ENCODE measurements at places on chromosomes 3 and 15.

DNA sequence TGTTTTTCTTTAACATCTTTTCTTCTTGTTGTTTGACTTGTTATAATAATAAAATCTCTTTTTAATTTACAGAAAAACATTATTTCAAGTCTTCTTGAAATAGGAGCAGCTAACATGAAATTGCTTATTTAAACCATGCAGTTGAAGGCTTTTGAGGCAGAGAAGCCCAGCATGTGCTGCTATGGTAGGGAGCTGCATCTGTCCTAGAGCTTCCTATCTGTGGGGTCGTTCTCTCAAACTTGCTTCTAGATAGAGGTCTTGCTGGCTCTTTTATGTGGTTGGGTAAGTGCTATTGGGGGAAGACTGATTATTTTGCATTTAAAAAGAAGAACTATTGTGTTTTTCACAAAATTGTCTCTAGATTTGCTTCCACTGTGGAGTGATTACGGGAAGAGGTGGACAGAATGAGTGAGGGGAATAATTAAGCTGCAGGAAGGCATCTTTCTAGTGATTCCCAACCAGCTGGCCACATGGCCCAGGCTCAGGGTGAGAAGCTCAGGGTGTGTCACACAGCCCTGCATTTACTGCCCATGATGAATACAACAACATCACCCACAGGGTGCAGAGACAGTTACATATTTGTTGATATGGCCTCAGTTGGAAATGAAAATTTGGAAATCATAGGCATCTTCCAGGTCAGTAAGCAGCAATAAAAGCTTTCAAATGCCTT lies 98.7 kb downstream of the CHST2 start:
- no peak for DNase-seq

GRCh38 chr3:5675319-5675718 lies 487.8 kb downstream of the EDEM1 start:
- no peak for DNase-seq

DNA sequence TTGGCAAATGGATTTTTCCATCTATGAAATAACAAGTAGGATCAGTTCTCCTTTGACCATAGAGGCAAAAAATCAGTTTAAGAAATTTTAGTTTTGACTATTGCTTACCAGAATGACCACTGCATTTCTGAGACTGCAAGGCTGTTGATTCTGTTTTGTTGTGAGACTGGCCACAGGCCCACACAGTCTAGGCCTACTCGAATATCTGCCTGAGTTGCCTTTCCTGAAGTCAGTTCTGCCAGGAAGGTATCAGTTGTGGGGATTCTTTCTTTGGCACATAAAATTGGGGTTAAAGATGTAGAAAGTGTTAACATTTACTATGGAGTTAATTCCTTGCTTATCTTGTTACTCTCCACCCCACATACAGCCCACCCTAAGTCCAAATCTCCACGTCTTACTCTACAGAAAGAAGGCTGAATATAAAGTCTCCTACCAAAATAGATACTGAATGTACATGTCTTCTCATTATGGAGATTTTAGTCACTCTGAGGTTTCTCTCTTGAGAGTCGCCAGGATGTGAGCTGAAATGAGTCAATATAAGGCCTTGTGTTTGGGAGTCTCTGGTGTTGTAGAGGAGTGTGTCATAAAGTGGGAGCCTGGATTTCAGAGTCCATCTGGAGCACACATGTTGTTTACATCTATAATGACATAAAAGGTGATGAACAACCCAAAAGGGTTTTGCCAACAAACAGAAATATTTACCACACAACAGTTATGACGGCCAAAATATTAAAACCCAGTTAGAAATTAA lies 45.0 kb upstream of the WWTR1 start:
- no peak for DNase-seq

DNA sequence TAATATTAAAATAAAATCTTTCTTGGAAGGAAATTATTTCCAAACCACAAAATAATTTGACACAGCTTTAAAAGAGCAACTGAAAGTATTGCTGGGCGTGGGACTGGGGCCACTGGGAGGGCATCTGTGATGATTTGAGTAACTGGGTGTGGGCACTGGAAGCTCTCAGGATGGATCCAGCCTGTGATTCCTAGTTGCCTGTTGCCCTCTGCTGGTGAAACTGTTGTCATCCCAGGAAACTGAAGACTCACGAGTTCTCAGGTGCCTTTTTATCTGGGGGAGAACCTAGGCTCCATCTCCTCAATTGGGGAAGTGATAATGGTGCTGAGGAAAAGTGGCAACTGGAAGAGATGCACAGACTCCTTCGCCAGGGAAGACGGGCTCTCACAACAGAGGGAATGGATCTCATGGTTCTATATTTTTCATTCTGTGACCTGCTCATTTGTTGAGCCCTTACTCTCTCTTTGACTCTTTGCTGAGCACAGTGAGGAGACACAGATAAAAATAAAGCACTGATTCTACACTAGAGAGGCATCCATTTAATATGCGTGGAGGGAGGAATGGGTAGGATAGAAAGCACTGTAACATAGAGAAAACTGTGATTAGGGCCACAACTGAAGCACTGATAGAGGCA lies 61.6 kb downstream of the TPRG1 start:
- no peak for DNase-seq

DNA sequence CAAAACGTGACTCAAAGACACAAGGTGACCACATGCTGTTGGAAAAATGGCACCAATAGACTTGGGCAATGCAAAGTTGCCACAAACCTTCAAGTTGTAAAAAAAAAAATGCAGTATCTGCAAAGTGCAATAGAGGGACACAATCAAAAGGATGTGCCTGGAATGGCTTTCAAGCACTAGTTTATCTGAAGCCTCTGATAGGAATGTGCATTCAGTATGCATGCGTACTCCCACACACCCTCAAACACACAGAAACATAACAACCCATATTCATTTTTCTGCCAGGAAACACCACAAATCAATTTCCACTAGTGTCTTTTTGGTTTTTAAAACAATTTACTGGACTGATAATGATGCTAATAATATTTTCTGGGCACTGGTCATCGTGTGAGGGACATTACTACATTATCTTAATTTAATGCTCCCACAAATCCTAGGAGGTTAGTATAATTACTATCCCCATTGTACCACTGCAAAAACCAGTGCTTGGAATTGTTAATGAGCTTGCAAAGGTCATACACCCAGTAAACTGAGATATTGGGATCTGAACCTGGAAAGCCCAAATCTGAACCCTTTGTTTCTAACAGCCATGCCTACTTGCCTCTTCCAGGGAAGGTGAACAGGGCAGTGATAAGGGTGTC lies 298.7 kb downstream of the MAGI1 start:
- no peak for DNase-seq

GRCh38 chr3:28252001-28252431 lies 10.6 kb downstream of the CMC1 start:
- DNase-seq: no peak

- DNase-seq: no peak
Observed at GRCh38 chr3:56799251-56799882, 2.4 kb downstream of the ARHGEF3 start.

GRCh38 chr3:11560746-11561145 lies 83.0 kb downstream of the VGLL4 start:
- no peak for DNase-seq

DNA sequence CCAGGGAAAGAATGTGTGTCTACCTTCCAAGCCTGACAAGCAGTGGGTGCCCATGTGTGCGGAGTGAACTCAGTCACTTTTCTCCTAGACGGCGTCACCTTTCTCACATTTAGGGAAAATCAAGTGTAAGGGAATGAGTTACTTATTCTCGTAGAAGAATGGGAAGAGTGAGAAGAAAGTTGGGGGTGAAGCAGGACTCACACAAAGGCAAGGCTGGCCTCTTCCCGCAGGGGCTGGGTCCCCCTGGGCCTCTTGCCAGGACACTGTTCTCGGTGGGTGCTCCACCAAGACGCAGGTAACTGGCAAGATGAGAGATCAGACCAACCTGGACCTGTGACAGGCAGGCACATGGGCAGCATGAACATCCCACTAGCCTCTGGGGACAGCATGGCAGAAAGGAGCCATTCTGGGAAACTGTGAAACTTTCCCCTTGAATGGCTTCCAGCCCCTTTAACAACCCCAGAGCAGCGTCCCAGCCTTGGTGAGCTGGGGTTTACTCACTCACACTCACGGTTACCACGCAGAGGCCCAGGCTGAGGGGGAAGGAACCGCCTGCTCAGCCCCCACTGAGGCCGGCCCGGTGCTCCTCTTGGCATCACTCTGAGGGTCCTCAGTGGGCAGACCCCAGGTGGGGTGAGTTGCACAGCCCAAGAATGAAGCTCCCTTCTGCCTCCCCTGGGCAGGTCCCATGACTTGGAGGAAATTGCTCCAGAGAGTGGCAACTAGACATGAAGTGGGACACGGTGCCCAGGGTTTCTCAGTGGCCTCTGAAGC lies 15.0 kb upstream of the SRP14 start:
- DNase-seq: no peak

- DNase-seq: no peak
Observed at GRCh38 chr3:29627136-29628117, 346.6 kb downstream of the RBMS3 start.

DNA sequence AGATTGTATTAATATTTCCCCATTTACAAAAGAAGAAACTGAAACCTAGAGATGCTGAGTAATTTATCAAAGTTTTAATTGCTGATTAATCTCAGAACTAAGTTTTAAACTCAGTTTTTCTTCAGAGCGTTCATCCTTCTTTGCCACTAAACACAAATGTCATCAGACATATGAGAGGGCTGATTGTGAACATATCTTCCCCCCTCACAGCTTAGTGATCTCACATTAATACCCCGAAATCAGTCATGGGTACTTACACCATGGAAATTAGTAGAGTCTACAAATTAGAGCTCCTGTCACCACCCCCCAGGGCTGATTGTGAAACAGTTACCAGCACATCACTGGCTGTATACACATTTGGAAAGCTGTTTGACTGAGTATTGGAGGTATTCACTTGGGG lies 189.3 kb upstream of the SGO1 start:
- no peak for DNase-seq

- no peak for DNase-seq
Observed at GRCh38 chr3:159168788-159169187, 366.9 kb downstream of the MFSD1 start.

- no peak for DNase-seq
Observed at GRCh38 chr3:109608574-109608973, 271.2 kb upstream of the DPPA4 start.

- no peak for DNase-seq
Observed at GRCh38 chr3:43423142-43423541, 136.8 kb downstream of the SNRK start.

DNA sequence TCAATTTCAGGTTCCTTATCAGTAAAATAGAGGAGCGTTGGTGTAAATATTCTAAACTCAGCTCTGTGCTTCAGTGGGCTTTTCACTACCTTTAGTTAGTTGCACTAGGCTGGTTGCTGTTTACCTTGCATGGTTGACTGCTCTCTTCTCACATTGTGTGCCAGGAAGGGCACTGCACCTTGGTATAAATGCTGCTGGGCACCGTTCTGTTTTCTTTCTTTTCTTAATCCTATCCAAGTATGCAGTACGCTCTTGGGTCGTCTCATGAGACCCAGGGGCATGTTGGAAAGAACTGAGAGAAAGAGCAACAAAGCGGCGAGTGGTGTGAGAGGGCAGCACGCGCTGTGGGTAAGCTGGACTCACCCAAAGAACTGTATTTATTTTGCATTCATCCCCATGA lies 22.4 kb downstream of the KCNMB2 start:
- no peak for DNase-seq

GRCh38 chr15:68576235-68576892 lies 2.4 kb upstream of the CORO2B start:
- no peak for DNase-seq

DNA sequence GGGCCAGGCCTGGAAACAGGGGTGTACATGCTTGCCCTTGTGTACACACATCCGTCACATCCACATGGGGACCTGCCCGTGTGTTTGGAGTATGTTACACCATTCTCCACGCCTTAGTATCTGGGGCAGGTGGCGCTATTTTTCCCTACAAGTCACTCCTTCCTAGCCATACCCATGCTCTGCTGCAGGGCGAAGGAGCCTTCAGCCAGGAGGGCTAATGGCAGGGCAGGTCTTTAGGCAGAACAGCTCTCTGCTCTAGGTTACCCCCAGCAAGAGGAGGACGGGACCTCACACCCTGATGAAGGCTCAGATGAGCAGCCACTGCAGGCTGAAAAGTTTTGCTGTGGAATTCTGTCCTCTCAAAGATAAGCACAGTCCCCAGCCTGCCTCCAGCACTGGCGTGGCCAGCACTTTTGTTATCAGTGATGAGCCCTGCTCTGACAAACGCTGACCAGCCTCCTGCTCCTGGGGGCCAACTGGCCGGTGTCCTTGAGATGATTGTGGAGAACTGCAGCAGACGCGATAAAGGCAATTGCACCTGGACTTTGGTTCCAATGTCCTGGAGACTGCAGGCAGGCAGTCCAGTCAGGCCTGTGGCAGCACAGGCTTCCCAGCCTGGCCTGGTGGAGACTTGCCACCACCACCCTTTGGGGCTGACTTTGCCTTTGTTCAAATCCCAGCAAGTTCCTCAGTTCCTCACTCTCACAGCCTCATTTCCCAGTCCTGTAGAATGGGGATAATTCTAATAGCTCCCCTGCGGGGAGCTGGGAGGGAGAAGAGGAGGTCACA lies 19.8 kb upstream of the PIGZ start:
- DNase-seq: no peak

- DNase-seq: no peak
Observed at GRCh38 chr3:61415201-61415600, 146.2 kb upstream of the PTPRG start.

DNA sequence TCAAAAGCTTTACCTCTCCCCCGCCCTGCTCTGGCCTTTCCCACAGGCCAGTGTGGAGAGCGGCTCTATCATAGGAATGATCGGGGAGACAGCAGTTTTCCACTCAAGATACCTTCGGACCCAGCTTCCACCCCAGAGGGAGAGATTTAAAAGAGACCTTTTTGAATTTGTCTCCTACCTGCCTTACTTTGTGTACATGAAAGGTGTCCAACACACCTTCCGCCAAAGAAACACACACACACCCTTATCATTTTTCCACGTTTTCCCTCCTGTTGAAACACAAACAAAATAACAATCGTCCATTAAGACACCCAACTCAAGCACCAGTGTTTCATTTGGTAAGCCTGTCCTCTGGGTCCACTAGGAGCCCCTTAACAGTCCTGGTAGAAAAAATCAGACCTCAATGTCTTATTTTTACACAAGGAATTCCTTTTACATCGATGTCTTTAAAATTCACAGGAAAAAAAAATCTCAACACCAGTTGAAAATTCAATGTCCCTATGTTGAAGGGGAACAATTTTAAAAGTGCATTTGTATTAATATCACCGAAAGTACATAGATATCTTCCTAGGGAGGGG lies 4.0 kb downstream of the HES1 start:
- DNase-seq: no peak

DNA sequence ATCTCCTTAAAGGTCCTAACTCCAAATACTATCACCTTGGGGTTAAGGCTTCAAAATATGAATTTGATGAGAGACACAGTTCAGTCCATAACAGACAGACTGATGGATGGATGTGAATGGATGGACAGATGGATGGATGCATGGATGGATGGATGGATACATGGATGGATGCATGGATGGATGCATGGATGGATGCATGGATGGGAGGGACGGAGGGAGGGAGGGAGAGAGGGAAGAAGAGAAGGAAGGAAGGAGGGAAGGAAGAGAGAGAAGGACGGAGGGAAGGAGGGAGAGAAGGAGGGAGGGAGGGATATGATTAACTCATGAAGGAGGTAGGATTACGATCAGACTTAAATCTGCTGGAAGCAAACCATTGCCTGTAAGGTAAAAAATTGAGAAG lies 192.4 kb downstream of the LRRN1 start:
- no peak for DNase-seq

GRCh38 chr3:187946163-187946691 lies 201.0 kb upstream of the BCL6 start:
- no peak for DNase-seq

GRCh38 chr15:97890307-97890706 lies 70.2 kb upstream of the ARRDC4 start:
- DNase-seq: no peak
